Suppressor macrophage (primary cell): ENCODE measurements at places on chromosomes 2 and 18.
A peak's percentile ranks its signal among the peaks of the same experiment; 100 is the strongest.

- no peak for DNase-seq
These were observed 863.3 kb downstream of the CNTNAP5 start for GRCh38 chr2:124888431-124888830.

- DNase-seq: no peak
These were observed 17.0 kb upstream of the CYTIP start for GRCh38 chr2:157460897-157461296.

DNA sequence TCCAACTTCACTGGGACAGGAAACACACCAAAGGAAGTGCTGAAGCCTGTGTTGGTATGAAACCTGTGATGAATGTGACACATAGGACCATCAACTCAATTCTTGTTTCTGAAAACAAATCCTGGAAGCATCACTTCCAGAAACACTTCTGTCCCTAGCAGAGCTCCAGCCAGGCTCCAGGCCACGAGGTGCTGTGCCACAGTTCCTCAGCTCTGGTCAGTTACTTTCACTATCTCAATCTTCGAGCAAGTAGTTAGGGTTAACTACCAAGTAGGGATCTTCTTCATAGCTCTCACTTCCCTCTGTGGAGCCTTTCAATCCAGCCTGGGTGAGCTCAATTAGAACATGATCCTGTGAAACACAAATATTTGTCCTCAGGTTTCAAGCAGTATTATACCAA lies 3.6 kb upstream of the LCT start:
- peak; percentile 47 for DNase-seq

GRCh38 chr2:172449911-172450550 lies 22.6 kb downstream of the ITGA6 start:
- no peak for DNase-seq

DNA sequence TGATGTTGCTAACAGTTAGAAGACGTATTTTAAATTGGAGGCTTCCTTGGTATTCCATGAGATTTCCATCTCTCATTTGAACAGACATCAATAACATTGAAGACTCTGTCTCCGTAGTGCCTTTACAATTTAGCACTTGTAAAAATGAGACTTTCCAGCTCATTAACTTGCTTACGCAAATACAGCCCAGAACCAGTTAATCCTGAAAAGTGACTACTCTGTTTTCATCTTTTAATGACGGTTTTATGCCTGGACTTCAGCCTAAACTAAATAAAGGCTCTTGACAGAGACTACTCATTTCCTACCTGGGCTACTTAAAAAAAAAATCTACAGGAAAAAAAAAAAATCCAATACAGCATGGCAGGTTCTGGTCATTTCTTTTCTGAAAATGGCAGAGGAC lies 148.6 kb downstream of the LRATD1 start:
- no peak for DNase-seq

DNA sequence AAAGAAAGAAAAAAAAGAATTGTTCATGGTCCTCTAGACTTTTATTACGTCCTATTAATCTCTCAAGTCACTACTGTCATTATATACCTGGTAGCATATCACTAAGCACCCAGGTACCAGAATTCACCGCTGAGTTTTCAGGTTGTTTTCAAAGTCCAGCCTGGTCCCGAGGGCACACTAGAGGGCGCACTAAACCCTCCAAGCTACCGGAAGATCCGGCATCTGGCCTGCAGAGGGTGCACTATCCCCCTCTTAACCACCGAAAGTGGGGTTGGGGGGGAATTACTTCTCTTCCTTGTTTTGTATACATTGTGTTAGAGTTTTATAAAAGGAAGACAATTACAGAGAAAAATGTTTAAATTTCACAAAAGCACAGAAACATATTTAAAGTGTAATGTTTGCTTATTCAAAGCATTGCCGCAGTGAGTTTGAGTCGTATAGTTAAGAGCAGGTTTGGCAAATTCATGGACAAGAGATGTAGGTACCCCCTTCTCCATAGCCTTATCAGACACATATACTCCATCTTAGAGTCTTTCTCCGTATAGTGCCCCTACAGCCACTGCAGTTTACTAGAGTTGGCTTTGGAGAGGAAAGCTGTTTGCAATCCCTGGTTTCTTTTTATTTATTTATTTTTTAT lies 19.2 kb downstream of the MOGAT1 start:
- DNase-seq: peak; percentile 87

DNA sequence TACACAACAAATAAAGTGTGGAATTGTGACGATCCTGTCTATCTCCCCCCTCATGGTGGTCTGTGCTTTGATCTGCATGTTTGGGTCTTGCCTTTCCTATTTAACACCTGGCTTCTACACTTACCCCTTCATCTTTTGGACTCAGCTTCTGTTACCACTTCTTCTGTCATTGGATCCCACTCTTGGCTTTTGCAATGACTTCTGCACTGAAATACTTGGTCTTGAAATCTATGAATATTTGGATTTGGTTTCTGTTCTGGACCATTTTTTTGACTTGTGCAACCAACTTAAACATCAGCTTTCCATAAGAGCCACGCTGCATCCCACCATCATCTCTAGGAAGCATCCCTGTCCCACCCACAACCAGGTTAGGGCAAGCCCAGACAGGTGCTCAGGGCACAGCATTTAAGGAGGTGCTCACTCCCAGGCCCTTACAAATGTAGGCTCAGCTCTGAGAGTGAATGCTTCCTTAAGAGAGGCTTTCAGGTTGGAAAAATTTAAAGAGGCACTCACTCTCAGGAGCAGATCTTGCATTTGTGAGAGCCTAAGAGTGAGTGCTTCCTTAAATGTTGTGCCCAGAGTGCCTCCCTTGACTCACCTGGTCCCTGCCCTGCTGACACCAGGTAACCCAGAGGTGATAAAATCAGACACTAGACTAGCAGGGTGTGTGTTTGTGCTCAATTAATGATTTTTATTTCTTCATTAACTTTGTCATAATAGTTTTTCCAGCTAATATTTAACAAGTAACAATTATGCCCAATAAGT lies 124.5 kb upstream of the SH3BP4 start:
- no peak for DNase-seq
